NCI-H1417 treated with DMSO at 0.1 percent for 48 hours (cell line): ENCODE measurements at places on chromosomes 2 and 18.

GRCh38 chr2:84940088-84940470 lies 30.9 kb upstream of the KCMF1 start:
- DNase-seq = no peak

- DNase-seq = no peak
Observed at GRCh38 chr2:36456227-36457175, 100.9 kb downstream of the CRIM1 start.

GRCh38 chr2:52404866-52405265 lies 1362.7 kb upstream of the CHAC2 start:
- no peak for DNase-seq

DNA sequence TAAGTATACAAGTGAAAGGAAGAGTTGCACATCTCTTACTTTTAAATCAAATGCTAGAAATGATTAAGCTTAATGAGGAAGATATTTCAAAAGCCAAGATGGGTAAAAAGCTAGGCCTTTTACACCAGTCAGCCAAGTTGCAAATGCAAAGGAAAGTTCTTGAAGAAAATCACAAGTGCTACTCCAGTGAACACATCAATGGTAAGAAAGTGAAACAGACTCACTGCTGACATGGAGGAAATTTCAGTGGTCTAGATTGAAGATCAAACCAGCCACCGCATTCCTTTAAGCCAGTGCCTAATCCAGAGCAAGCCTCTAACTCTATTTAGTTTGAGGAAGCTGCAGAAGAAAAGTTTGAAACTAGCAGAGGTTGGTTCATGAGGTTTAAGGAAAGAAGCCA lies 79.1 kb downstream of the RBBP8 start:
- no peak for DNase-seq

DNA sequence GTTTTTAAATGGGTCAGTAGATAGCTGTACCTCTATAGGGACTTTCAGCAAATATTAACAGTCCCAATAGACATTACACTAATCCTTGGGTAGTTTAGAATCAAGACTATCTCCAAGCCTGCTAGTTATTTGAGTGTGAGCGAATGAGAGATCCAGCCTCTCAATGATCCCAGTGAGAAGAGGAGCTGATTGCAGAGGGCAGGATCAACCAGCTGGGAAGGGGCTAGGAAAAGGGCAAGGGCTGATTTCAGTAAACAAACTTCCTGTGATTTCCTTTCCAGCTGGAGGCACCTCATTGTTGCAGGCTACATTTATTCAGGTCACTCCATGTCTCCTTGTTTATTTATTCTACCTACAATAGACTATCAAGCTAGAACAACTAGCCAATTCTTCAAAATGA lies 84.1 kb upstream of the CTNNA2 start:
- no peak for DNase-seq

DNA sequence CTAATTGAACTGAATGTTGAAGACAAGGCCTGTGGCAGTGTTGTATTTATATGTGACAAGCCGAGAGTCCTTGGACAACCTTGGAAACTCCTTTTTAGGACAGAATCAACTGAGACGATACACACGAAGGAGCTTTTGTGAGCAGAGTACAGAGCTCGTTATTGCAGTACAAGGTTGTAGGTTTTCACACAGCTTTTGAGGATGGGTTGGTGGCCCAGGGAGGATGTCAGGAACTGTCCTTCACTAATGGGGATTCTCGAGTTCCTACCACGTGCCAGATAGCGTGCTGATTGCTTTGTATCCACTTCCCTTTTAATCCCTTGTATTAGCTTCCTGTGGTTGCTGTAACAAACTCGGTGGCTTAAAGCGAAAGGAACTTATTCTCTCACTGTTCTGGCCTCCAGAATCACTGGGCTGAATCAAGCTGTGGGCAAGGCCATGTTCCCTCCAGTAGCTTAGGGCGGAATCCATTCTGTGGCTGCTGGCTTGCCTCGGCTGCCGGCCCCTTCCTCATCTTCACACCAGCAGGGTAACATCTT lies 20.2 kb downstream of the INPP4A start:
- no peak for DNase-seq

GRCh38 chr2:223047260-223047761 lies 4.7 kb upstream of the KCNE4 start:
- no peak for DNase-seq

- DNase-seq = no peak
Observed at GRCh38 chr2:234884591-234884990, 67.2 kb upstream of the SH3BP4 start.
